Activated naive CD4-positive, alpha-beta T cell treated with anti-CD3 and anti-CD28 coated beads, Interleukin-2, amount 50 U/mL, for 72 hours (primary cell): ENCODE measurements at places on chromosomes 2 and 18. TPM values are rescaled to one million over a fixed set of nuclear protein-coding genes. Genes with fewer than 3 reads are reported as not detected.

Gene CCDC85A
- not detected for total RNA-seq

Gene EFHD1
- total RNA-seq = 0.29 TPM

GRCh38 chr2:181052523-181052891 is 72.1 kb downstream of the UBE2E3 start:
- no peak for DNase-seq

DNA sequence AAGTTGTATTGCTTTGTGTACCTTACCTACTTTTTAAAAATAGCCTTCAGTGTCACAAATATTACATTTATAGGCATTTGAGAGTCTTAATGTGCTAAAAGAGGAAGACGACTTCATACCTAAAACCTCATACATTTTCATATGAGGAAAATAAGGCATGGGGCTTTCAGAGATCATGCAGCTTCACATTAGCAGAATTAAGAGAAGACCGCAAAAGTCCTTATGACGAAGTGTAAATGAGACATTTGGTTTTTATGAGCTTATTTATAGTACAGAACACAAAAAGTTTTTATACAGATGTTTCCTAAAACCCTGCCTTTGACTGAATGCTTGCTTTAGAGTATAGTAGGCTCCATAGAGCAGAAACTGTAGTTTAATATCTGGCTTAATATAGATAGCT is 10.1 kb upstream of the CCDC138 start:
- no peak for DNase-seq

DNA sequence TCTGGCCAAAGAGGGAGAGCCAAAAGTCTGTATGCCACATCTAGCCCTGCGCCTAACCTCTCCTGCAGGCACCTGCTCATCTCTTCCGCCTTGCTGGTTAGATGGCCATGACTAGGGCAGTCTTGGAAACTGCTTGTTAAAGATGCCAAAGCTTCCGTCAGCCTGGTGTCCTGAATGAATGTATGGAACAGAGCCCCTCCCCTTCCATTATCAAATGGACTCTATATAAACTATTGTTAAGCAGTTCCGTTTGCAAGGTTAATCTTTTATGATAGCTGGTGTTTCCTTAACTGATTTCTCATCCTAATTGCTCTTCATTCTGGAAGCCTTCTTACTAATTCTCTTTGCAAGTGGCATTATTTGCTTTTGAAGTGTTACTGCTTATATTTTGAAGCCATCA is 87.1 kb downstream of the ATP9B start:
- no peak for DNase-seq

Gene CIB4
- total RNA-seq = not detected
